Cortex of kidney (tissue), 1 donor: ENCODE measurements at places on chromosomes 1 and 21.

GRCh38 chr1:200367841-200368534, 41.8 kb downstream of the ZNF281 start:
- DNase-seq: no peak

DNA sequence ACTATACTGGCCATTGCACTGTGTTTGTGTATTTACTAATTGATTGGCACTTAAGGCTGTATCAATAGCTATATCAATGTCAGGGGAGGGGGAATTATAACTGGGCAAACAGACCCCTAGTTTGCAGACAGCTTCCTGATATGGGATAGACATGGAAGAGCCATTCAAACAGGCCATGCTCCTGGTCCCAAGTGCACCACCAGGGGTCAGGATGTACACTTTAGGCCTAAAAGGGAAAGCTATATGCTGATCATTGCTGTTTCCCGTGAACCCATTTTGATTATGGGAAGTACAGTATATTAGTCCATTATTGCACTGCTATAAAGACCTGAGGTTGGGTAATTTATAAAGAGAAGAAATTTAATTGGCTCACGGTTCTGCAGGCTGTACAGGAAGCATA, 124.9 kb upstream of the BACE2 start:
- no peak for DNase-seq

GRCh38 chr1:236895665-236896387, 100.7 kb downstream of the MTR start:
- DNase-seq: no peak

- DNase-seq: no peak
These were observed 63.0 kb downstream of the DISP3 start for GRCh38 chr1:11541956-11542355.

DNA sequence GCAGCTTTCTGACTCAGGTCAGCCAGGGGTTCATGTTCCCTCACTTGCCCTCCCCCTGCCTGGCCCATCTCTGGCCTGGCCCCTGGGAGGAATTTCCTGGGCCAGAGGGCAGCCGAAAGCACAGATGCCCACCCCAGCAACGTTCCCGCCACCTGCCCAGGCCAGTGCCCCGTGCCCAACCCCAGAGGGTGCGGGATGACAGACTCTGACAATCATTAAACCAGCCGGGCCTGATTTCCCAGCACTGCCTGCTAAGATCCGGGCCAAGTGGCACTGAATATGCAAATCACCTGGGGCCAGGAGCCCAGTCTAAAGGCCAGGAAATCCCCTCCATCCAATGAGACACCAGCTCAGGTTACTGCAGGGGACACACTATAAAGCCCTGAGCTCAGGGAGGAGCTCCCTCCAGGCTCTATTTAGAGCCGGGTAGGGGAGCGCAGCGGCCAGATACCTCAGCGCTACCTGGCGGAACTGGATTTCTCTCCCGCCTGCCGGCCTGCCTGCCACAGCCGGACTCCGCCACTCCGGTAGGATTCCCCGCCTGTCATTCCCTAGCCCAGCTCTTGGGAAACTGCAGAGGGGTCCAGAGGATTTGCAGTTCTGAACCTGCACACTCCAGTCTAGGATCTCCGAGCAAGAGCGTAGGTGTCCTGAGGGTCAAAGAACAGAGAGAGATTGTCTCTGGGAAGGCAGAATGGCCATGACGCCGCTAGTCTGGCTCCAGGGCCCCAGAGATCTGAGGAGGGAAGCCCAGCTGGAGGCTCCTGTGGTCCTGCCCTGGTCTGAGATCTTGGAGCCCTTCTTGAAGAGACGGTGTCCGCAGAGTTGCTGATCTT, at the start of gene ELF3:
Gene ELF3 (plus strand): TSS at position 408 of the 836 bp plus-strand sequence. CDS start 550 bp downstream, outside the sequence.
- no peak for DNase-seq
